ENCODE measurements at places on chromosomes 16 and 17. TPM values are rescaled to one million over a fixed set of nuclear protein-coding genes. Genes with fewer than 3 reads are reported as not detected.

Gene CLEC19A
- total RNA-seq: not detected

Gene KRTAP1-1
- total RNA-seq: not detected

Gene RILP
- 10.8 TPM for total RNA-seq

Gene HCRT
- not detected for total RNA-seq

Gene ARSG
- total RNA-seq: 1.3 TPM

Gene HIGD1B
- not detected for total RNA-seq

Gene NUPR1
- total RNA-seq: 9.0 TPM

Gene SLC5A10
- total RNA-seq: not detected

Gene NHERF2
- total RNA-seq: 60.3 TPM

Gene PSMB3
- 319 TPM for total RNA-seq

Gene CRYM
- total RNA-seq: 7.5 TPM

Gene AXIN2
- total RNA-seq: 1.8 TPM
